Endothelial cell (in vitro differentiated cells): ENCODE measurements at places on chromosomes 13 and 19. TPM values are rescaled to one million over a fixed set of nuclear protein-coding genes. Genes with fewer than 3 reads are reported as not detected.

DNA sequence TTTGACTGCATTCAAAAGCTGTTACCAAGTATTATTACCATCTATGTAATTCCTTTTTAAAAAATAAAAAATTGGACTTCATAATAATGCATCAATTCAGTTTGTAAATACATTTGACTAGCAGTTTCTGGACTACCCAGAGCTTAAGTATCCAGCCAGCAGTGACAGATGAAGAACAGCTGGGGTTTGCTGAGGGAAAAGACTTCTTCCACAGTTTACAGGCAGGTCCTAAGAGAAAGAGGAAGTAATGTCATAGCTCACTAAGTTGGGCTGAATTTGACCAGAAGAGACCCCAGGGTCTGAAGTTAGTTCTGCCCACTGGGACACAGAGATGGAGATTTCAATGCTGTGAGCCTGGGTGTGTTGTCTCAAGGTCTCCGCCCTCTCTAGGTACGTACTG lies 96.4 kb downstream of the MBNL2 start:
- no peak overlapping the region for H3K27ac ChIP-seq

Gene CD209
- not detected for total RNA-seq

Gene TUBB4A
- total RNA-seq: 0.21 TPM

DNA sequence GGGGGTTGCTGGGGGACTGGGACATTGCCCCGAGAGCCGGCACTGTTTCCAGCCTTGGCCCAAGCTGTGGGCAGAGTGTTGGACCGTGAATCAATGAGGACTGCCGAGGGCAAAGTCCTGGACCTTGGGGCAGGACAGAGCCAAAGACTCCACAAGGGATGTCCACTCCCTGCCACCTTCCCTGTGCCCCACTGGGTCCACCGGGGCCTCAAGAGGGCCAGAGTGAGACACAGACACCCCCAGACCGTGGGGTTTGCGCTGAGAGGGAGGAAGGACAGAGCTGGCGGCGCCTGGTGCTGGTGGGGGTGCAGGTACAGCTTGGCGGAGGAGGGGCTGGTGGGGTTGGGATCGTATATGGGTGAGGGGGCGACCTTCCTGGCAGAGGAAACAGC lies 11.8 kb downstream of the MAST3 start:
- H3K4me3 ChIP-seq: peak overlapping the region; percentile 88
- H3K36me3 ChIP-seq: peaks cover 4% of the 10 kb centered on the region
- peaks cover 15% of the 10 kb centered on the region for H3K27me3 ChIP-seq
- H3K4me1 ChIP-seq: peaks cover 9% of the 10 kb centered on the region
- no peak overlapping the region for H3K27ac ChIP-seq
- no peak for DNase-seq

DNA sequence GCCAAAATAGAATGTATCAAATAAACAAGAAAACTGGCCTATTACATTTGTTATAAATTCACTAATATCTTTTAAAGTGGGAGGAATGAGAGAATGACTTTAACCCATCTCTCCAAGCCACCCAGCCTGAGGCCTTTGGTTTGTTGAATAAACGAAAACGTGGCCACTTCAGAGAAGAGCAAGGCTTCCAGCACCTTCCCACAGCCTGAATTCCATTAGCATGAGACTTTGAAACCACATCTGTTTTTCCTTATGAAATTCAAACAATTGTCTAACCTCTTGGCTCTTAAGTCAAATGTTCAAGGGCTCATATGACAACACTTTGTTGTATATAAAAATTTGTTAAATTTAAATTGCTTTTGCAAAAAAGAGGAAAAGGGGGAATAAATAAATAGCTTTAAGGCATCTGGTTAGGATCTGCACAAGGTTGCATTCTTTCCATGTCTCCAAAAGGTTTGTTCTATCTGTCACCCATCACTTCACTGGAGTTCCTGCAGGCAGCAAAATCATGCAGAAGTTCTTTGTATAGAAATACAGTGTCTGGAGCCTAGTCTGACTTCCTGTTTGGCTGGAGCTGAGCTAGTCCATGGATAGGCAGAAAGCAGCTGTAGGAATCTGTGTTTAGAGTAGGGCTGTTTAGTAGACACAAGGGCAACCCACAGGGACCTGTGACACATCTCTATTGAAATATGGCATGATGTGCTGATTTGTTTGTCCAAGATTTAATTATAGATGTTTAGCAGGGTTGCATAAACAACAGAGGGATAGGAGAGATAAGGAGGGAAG lies 502.3 kb downstream of the KCTD12 start:
- no peaks in the 10 kb centered on the region for H3K36me3 ChIP-seq
- no peak overlapping the region for H3K4me3 ChIP-seq
- no peak overlapping the region for H3K27ac ChIP-seq
- peaks cover 12% of the 10 kb centered on the region for H3K4me1 ChIP-seq
- no peaks in the 10 kb centered on the region for H3K27me3 ChIP-seq
- no peak for DNase-seq
